ENCODE measurements at places on chromosomes 1 and 21. TPM values are rescaled to one million over a fixed set of nuclear protein-coding genes. Genes with fewer than 3 reads are reported as not detected.
A peak's percentile ranks its signal among the peaks of the same experiment; 100 is the strongest.

GRCh38 chr1:113978863-113979702 is at the start of gene OLFML3:
Gene OLFML3, plus strand, starts transcription at chr1:113979474. Its CDS starts 43 bp downstream, at chr1:113979517.
- H3K4me3 ChIP-seq, result no peak within 1 kb of the TSS
- no peaks in the 10 kb centered on the region for H3K27me3 ChIP-seq
- peak; percentile 89 for DNase-seq
- H3K4me1 ChIP-seq, result peaks cover 29% of the 10 kb centered on the region

- DNase-seq, result no peak
- H3K27me3 ChIP-seq, result no peaks in the 10 kb centered on the region
- H3K36me3 ChIP-seq, result peaks cover 23% of the 10 kb centered on the region
- no peak overlapping the region for H3K4me3 ChIP-seq
- no peak overlapping the region for H3K27ac ChIP-seq
These were observed 43.6 kb downstream of the AKNAD1 start for GRCh38 chr1:108813326-108813725.

The KISS1 gene
- not detected for total RNA-seq

DNA sequence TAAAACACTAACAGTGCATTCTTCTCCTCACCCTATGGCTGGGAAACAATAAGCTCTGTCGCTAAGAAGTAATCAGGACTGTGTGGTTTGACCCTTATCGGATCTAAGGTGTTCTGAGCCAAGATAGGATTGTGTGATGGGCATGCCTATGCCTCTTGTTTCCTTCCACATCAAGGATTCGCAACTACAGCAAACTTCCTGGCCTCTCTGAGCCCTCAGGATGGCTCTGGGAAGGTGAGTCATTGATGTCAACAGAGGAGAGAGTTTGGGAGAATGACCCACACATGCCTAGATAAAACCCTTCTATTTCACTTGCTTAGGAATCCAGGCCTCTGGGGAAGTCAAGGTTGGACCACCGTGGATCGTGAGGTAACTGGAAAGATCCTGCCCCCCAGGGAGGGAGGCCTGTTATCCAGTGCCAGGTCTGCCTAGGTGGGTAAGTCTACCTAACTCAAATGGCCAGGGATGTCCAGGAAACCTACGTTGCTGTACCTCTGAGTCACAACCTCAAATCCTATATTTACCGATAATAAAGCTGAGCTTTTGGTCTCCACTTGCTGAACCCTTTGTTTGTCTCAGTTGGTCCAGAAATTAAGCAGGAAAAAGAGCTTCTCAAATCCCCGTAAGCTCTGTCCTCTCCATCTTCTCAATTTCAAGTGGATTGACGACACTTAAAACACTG is 27.4 kb downstream of the TIAM1 start:
- DNase-seq, result peak; percentile 76
- H3K4me1 ChIP-seq, result no peaks in the 10 kb centered on the region
- no peak overlapping the region for H3K27ac ChIP-seq
- H3K27me3 ChIP-seq, result no peaks in the 10 kb centered on the region

GRCh38 chr1:27416387-27417111 is 24.1 kb downstream of the GPR3 start:
- peak overlapping the region; percentile 19 for H3K27ac ChIP-seq
- no peak overlapping the region for H3K4me3 ChIP-seq
- H3K4me1 ChIP-seq, result peaks cover 12% of the 10 kb centered on the region
- H3K36me3 ChIP-seq, result peaks cover 80% of the 10 kb centered on the region

- H3K27ac ChIP-seq, result no peak overlapping the region
- H3K4me1 ChIP-seq, result peaks cover 10% of the 10 kb centered on the region
- H3K4me3 ChIP-seq, result peak overlapping the region; percentile 89
- no peak for DNase-seq
These were observed 558 bp upstream of the BTG3 start for GRCh38 chr21:17613242-17613676.

- no peak for DNase-seq
- no peak overlapping the region for H3K4me3 ChIP-seq
- H3K36me3 ChIP-seq, result no peaks in the 10 kb centered on the region
- H3K27me3 ChIP-seq, result no peaks in the 10 kb centered on the region
- H3K27ac ChIP-seq, result no peak overlapping the region
- peaks cover 13% of the 10 kb centered on the region for H3K4me1 ChIP-seq
These were observed 4.1 kb downstream of the KRTAP21-3 start for GRCh38 chr21:30714456-30714855.

GRCh38 chr1:162554258-162554657 is 7.3 kb upstream of the UAP1 start:
- DNase-seq, result peak; percentile 59
- H3K4me3 ChIP-seq, result no peak overlapping the region
- H3K27me3 ChIP-seq, result no peaks in the 10 kb centered on the region
- peaks cover 44% of the 10 kb centered on the region for H3K4me1 ChIP-seq
- H3K36me3 ChIP-seq, result no peaks in the 10 kb centered on the region

GRCh38 chr1:156285437-156285836 is 1.3 kb downstream of the TMEM79 start:
- H3K4me3 ChIP-seq, result no peak overlapping the region
- no peak for DNase-seq
- peaks cover 24% of the 10 kb centered on the region for H3K36me3 ChIP-seq

All from MCF 10A (cell line).